Adrenal gland (tissue), 19 donors: ENCODE measurements at places on chromosomes 5 and 9.

- DNase-seq = no peak
Measured at GRCh38 chr5:136155078-136155477, 22.4 kb downstream of the SMAD5 start.

GRCh38 chr9:37290366-37290939 is 132.0 kb upstream of the GRHPR start:
- DNase-seq = no peak

GRCh38 chr5:151014680-151015343 is 5.6 kb upstream of the GPX3 start:
- no peak for DNase-seq

DNA sequence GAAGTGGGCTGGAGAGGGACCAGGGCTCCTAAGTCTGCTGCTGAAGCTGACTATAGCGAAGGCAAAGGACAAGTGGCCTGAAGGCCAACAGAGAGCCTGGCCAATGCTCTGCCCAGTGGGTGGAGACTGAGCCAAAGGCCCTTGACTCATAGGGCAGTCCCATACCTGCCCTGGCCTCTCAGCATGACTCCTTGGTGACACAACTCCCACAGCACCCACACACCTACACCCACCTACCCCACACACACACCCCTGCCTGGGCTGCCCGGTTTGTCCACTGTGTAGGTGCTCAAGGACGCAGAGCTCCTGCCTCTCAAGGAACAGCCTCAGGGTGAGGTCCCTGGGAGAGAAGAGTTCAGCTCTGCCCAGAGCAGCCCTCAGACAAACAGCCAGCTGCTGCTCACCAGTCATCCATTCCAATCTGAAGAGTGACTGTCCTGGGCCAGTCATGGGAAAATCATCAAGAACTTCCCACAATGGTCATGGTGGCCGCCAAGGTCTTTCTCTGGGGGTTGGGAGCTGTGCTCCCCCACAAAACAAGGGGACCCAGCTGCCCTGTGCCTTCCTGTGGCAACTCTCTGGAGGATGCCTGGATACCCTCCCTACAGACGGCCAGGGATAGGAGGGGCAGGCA is 5.0 kb downstream of the TNIP1 start:
- peak; percentile 48 for DNase-seq

DNA sequence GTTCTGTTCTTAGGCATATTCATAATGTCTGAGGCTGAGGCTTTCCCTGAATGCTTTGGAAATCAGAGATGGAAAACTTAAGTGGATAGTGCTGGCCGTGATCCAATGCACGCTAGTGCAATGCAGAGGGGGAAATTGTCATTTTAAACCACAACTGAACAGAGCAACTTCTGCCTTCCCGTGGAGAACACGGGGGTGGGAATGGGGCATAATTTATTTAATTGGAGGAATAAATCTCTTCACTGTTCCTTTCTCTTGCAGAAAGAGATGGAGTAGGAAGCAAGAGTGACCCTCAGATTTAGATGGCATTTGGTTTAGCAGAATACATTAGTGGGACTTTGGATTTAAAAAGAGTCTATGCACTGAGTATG is 22.9 kb upstream of the NREP start:
- DNase-seq = no peak

DNA sequence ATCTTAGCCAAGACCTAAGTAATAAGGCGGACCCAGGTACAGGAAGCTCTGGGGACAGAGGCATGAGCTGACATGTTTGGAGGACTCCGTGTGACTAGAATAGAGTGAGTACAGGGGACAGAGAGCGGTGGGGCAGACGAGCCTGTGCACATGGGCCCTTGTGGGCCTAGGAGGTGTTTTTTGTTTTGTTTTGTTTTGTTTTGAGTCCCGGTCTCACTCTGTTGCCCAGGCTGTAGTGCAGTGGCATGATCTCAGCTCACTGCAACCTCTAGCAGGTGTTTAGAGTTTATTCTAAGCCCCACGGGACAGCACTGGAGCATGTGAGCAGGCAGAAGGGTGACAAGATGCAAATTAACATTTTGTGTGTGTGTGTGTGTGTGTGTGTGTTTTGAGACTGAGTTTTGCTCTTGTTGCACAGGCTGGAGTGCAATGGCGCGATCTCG is 3.1 kb upstream of the EEIG1 start:
- DNase-seq = no peak

DNA sequence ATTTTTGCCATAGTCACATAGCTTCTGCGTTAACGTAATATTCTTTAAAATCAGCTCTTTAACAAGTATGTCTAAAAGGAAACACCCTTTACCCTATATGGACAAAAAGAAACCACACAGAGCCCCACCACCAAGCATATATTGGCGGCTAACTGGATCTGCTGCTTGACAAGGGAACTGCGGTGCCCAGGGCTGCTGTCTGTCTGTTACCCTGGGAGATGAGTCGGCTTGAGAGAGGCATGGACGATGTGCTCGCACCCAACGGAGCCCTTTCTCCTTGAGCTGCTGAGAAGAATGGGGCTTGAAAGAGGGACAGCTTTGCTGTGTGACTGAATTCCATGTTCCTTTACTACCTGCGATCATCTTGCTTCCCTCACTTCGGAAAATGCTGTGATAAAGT is 158.6 kb upstream of the SHB start:
- DNase-seq = no peak

DNA sequence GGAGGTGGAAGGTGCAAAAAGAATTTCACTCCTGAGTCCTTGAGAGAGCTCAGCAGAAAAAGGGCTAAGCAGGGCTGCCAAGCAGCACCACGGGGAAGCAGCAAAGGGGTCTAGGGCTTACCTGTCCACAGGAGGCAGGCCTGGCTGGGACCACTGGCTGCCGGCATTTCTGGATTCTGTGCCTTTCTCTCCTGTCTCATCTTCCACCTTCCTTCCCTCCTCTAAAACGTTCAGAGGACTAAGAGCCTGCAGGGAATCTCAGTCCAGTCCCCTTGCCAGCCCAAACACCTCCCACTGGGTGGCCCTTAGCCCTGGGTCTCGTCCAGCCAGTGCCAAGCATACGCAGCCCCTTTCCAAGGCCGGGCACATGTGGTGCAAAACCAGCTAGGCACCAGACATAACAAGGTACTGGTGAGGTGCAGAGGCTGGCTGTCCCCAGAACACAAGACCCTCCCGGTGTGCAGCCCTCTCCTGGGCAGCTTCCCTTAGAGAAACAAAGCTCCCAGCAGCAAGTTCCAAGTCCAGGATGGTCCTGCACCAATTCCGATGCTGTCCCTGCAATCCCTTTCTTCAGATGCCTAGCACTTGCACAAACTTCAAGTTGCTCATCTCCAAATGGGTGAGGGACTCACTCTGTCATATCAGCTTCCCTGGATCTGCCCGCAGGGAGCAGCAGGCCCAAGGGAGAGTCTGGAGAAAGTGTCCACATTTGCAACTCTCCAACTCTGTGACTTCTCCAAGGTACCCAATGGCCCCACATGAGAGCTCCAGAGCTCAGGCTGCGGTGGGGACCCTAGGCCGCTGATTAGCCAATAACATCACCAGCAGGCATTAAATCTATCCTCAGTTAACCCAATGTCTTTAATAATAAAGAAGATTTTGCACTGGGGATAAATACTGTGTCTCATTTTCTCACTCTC is 126.3 kb downstream of the C5orf15 start:
- DNase-seq = no peak

GRCh38 chr9:17631396-17631795 is 52.5 kb downstream of the SH3GL2 start:
- DNase-seq = no peak

DNA sequence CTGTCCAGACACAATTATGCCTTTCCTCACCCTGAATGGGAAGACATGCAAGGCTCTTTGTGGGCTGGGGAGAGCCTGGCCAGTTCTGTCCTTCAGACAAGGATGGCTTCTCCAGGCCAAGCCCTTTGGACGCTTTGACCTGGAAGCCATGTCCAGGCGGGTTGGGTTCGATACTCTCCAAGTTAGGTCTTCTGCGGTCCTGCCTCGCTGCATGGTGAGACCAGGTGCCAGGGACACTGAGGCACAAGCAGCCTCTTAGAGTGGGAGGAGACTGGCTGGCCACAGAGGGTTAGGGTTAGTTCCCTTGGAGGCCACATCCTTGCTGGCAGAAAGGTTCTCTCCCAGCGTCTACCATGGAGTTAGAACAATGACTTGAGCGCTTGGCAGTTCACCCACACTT is 67.6 kb downstream of the SHB start:
- DNase-seq = no peak

DNA sequence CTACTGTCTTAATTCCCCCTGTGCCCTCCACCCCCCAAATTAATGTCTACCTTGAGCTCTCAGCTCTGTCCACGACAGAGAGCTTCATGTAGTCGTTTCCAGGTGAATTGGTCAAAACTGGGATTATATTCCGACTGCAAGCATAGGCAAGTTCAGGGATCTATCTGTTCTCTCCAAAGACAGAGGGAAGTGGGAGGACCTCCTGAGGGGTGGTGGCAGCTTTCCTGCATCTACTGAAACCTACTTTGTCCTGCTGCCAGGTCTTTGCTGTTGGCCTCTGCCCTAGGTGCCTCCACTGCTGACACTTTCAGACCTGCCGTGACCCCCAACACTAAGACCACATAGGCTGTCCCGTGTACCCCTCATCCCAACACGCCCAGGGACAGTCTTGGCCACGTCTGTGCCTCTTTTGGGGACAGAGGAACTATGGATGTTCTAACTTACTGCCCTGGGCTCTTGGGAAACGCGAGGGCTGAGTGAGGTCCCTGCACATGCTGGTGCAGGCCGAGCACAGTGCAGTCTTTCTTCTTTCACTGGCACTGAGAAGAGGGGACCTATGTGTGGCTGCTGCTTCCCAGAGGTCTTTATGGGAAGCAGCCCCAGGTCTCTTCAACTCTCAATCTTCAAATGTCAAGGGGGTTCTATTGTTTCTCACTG is 125.6 kb downstream of the NTRK2 start:
- no peak for DNase-seq

- DNase-seq = no peak
Measured at GRCh38 chr5:591746-592145, 20.4 kb upstream of the CEP72 start.

- no peak for DNase-seq
Measured at GRCh38 chr5:136073714-136074529, 45.1 kb downstream of the TGFBI start.

GRCh38 chr5:148950471-148950863 is 112.4 kb downstream of the SH3TC2 start:
- no peak for DNase-seq

GRCh38 chr5:92907938-92908606 is 672.9 kb downstream of the NR2F1-AS1 start:
- DNase-seq = no peak

- DNase-seq = peak; percentile 82
Measured at GRCh38 chr5:131795879-131796792, 681 bp downstream of the FNIP1 start.

DNA sequence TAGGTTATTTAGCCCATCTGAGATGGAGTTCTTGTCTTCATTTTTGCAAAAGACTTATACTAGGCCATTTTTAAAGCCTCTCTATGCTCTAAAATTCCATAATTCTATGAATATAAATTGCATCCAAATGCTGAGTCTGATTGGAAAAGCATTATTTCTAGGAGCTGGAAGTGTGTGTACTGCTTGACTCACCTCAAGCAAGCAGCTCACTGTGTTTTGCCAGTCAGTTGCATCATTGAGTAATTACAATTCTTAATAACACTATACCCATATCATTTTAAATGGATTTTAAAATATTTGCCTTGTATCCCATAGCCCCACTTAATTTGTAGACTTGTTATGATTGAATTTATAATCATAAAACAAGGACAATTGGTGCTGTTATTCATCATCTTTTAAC is 161.0 kb downstream of the PAM start:
- no peak for DNase-seq

DNA sequence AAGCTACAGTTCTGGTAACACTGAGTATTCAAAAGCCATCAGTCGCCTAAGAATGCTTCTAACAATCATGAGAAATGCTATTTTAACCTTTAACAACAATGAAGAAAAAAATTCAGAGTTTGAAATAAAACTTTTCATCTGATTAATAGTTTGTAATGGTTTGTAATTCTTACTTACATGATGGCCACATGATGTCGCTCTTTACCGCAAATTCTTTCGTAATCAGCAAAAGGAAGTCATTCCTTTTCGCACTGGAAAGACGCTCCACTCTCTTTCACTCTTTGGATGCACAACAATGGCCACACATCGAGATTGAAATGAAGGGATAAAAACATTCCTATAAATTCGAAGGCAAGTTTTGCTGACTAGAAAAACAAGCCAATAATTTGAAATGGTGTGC is at the start of gene PCDHA7:
TSS of gene PCDHA7 (plus strand) at position 277 of the 400 bp plus-strand sequence. CDS start at position 392, 115 bp downstream.
- no peak for DNase-seq

- no peak for DNase-seq
Measured at GRCh38 chr5:106303911-106304310, 1366.8 kb downstream of the EFNA5 start.

- DNase-seq = no peak
Measured at GRCh38 chr5:143084407-143084806, 314.2 kb downstream of the ARHGAP26 start.

DNA sequence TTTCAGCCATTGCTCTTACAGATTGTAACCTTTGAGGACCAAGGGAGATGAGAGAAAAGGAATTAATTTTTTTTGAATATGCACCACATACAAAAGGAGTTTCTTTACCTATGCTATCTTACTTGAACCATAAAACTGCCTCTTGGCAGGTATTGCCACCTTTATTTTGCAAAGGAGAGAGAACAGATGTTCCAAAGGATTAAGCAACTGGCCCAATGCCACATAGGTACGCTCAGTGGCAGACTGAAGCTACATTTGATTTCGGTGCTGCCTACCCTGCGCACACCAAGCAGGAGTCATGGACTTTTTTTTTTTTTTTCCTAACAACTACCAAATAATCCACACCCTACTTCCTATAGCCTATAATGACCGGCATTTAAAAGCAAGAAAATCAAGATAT is 43.1 kb downstream of the SAXO1 start:
- DNase-seq = no peak

DNA sequence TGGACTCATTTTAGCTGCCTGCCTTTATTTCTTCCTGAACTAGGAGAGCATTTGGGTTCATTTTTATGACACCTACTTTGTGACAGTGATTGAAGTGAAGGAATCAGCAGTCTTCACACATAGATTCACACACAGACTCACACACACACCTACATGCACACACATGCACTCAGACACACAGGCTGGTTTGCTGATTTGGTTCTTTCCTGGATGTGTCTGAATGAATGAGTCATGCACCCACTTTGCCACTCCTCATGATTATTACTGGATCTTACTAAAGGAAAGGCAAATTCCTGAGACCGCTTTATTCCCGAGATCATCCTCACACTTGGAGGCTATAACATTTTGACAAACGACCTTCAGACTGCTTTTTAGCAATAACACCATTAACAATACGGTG is 529.5 kb downstream of the AGTPBP1 start:
- no peak for DNase-seq

DNA sequence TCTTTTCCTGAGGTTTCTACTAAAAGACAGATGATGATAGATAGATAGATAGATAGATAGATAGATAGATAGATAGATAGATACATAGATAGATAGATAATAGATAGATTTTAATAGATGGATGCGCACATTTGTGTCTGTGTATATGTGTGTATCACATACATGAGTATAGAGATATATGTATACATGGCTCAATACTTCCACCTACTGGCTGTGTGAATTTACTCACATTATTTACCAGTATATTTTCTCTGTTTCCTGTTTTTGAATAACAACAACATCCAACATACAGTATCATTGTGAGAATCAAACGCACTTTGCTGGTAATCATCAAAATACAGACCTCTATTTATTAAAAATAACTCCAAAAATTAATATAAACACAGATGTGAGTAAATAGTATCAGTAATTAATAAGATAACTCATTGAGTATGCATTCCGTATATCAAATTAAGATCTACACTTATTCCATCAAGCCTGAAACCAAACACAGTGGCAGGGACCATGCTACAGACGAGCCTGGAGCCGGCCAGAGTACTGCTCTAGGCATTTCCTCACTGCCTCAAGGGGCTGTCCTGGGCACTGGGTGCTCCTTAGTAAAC is 338.0 kb downstream of the SEMA5A start:
- DNase-seq = no peak

GRCh38 chr5:4862500-4862899 is 277.6 kb upstream of the ADAMTS16 start:
- DNase-seq = no peak
